Activated effector memory CD4-positive, alpha-beta T cell treated with Interleukin-2 at 50 U/mL for 16 hours (primary cell): ENCODE measurements at places on chromosomes 2 and 18.

DNA sequence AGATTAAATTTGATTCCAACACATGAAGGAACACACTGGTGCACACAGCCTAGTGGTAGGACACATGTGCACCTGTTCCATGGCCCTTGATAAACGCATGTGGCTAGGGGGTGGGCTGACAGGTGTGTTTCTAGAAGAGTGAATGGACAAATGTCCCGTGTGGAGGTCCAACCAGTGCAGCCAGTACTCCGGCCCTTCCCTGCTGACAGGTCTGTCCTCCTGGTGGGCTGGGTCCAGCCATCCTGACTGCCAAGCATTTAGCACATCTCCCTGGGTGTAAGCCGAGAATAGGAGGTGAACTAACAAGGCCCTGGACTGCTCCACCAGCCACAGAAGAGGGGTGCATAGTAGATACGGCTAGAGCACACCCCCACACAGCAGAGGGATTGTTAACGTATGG, 258.7 kb upstream of the RAB6C start:
- no peak for DNase-seq

DNA sequence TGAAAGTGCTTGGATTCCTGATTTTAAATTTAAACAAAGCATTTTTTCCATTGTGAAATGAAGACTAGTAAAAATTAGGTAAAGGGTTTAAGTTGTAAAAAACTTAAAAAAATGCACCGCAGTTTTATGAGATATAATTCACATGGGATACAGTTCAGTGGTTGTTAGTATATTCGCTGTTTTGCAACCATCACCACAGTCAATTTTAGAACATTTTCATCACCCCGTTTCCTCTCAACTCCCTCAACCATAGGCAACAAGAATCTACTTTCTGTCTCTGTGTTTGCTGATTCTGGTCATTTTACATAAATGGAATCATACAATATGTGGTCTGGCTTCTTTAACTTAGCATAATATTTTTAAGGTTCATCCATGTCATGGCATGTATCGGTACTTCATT, 4.0 kb downstream of the DGKD start:
- DNase-seq = no peak

GRCh38 chr2:40348665-40349064, 103.2 kb downstream of the SLC8A1 start:
- DNase-seq = no peak

GRCh38 chr2:238053191-238053776, 7.5 kb upstream of the SCLY start:
- no peak for DNase-seq

DNA sequence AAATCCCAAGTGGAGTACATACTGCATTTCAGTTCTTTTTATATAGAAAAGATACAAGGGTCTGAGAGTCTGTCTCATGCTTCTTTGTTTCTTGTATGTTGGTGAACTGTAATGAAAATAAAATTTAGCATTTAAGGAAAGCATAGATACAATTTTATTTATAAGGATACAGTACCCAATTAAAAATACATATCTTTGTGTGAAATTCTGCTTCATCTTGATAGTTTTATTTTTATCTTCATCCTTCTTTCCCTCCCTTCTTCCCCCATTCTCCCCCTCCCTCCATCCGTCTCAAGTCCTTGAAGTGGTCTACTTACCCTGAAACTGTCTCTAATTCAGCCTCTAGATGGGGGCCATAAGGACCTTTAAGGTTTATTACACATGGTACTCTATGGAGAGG, 359.8 kb downstream of the CDH7 start:
- DNase-seq = no peak

- DNase-seq = no peak
Observed at GRCh38 chr2:204477358-204477950, 67.8 kb upstream of the PARD3B start.

DNA sequence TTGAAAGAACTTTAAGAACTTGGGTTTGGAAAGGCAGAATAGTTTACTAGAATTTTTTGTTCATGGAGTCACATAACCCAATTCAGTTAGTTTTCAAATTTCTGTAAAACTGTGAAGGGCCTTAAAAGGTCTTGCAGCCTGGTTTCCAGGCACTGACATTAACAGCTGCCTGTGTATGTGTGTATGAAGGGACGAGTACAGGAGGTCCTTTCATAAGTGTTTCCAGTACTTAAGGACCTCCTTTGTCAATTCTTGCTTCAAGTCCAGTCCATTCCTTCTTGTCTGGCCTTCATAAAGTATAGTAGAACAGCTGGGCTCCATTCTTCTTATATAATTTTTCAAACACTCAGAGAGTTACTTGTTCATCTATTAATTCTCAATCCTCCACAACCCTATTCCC, 136.5 kb downstream of the NR4A2 start:
- no peak for DNase-seq
